Erythroblast (primary cell): ENCODE measurements at places on chromosomes 16 and 17.
A peak's percentile ranks its signal among the peaks of the same experiment; 100 is the strongest.

GRCh38 chr17:36608794-36609497 lies 7.6 kb downstream of the MRM1 start:
- DNase-seq: peak; percentile 60

DNA sequence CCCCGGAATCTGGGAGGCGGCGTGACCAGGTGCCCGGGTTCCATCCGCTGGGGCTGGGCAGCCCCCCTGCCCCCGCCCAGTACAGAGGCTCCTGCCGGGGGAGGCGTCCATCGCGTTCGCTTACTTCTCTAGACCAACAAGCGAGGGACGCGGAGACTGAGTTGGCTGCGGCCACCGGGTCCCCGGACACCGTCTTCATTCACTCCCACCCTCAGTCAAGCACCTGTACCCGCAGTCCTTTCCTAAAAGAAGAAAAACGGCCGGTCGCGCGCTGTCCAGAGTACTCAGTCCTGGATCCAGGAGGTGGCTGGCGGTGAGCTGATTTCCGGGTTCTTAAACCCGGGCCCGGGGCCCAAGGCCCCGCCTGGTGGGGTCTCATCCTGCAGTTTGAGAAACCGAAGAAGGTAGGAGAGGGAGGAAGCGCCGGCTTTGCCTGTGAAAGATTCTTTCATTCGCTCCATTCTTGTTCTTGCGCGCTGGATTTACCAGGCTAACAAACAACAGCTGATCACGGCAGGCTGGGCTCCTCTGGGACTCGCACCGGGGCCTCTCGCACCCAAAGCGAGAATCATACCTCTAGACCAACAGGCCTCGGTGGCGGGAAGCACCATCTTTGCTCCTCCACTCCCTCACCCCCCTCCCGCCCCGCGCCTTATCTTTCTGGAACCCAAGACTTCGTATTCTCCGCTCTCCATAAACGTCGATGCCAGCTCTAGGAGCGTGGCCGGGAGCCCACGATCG lies 17.4 kb upstream of the OR1F1 start:
- DNase-seq: no peak

- no peak for DNase-seq
Measured at GRCh38 chr17:57914273-57915142, 40.7 kb downstream of the CUEDC1 start.

GRCh38 chr16:73732681-73733080 lies 563.9 kb upstream of the PSMD7 start:
- DNase-seq: no peak

DNA sequence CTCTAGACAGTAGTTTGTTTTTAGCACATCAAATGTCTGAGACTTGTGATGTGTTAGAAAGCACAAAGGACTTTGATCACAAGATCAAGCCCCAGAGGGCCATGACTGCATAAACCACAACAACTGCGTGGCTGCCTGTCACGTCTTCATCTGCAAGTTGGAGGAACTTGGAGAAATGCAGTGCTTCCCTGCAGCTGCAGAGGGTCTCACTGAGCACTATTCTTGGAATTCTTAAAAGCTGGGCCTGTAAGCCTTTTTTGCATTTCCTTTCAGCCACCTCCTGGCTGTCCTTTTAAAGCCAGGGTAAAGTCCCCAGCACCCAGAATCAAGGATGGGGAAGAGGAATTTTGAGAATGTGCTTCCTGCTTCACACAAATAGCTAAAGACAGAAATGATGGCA lies 431.3 kb downstream of the MAF start:
- no peak for DNase-seq

DNA sequence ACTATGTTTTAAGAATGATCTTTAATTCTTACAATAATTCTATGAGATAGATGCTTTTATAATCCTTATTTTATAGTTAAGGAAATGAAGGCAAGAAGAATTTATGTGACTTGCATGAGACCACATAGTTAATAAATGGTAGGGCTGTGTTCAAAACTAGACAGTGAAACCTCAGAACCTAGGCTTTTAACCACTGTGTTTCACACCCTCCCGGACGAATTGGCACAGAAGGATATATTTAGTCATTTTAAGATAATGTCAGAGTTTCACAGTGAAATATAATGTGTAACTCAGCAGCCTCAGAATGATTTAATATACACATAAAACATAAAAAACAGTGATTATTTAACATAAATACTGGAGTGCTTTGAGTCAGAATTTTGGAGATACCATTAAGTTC lies 57.0 kb downstream of the NSRP1 start:
- no peak for DNase-seq

DNA sequence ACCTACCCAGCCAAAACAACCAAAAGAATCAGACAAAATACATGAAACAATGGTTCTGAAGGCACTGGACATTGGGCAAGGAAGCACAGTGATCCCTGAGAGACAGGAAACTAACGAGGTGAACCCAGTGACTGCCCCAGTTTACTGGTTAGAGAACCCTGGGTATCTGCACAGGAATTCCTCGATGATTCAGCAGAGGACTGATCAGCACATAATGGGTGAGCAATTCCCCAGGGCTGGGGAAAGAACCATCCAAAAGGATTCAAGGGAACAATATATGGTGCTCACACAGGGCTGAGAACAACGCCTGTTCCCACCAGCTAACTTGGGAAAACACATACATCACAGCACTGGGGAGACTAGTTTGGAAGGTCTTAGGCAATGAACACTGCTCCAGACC lies 167.2 kb downstream of the PARN start:
- DNase-seq: no peak

GRCh38 chr17:75338335-75338734 lies 49.1 kb upstream of the SLC25A19 start:
- peak; percentile 24 for DNase-seq
